ENCODE measurements at places on chromosomes 12 and 14. TPM values are rescaled to one million over a fixed set of nuclear protein-coding genes. Genes with fewer than 3 reads are reported as not detected.

FAIM2 gene
- total RNA-seq, result not detected

FAM90A1 gene
- not detected for total RNA-seq

SSPN gene
- not detected for total RNA-seq

HOXC9 gene
- 1.1 TPM for total RNA-seq

MYF5 gene
- total RNA-seq, result not detected

E2F7 gene
- 9.1 TPM for total RNA-seq

KCNC2 gene
- total RNA-seq, result not detected

TOMM20L gene
- total RNA-seq, result not detected

PCK2 gene
- 129 TPM for total RNA-seq

FLRT2 gene
- total RNA-seq, result not detected

LIN7A gene
- 31.9 TPM for total RNA-seq

KRT83 gene
- total RNA-seq, result not detected

LUM gene
- total RNA-seq, result not detected

GRCh38 chr12:9711664-9712063, 21.2 kb downstream of the CLECL1 start:
- no peak for DNase-seq
- no peaks in the 10 kb centered on the region for H3K36me3 ChIP-seq
- no peak overlapping the region for H3K4me3 ChIP-seq
- H3K27ac ChIP-seq, result no peak overlapping the region

DNA sequence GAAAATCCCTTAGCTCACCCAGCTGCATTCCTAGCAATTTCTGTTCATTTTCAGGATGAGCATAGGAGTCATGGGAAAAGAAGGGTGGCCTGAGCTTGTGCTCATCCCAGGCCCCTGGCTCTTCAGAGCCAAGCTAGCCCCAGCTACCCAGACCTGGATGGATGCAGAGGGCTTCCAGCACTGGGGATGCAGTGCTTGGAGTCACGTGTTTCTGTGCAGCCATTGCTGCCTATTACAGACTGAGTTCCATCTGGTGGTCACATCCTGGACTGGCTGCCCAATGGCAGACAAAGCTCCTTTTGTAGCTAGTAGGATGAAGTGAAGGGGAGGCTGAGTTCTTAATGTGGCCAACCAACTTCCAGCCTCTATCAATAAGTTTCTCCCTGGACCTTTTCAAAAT, 54.2 kb upstream of the JDP2 start:
- DNase-seq, result no peak
- no peaks in the 10 kb centered on the region for H3K27me3 ChIP-seq
- no peaks in the 10 kb centered on the region for H3K36me3 ChIP-seq
- H3K4me1 ChIP-seq, result no peaks in the 10 kb centered on the region
- H3K27ac ChIP-seq, result no peak overlapping the region

- H3K4me1 ChIP-seq, result no peaks in the 10 kb centered on the region
- H3K4me3 ChIP-seq, result no peak overlapping the region
- peak; percentile 50 for DNase-seq
- no peaks in the 10 kb centered on the region for H3K36me3 ChIP-seq
Measured at GRCh38 chr14:51780006-51780692, 80.3 kb upstream of the GNG2 start.

- no peaks in the 10 kb centered on the region for H3K27me3 ChIP-seq
- no peaks in the 10 kb centered on the region for H3K36me3 ChIP-seq
- H3K27ac ChIP-seq, result no peak overlapping the region
- H3K4me1 ChIP-seq, result peaks cover 16% of the 10 kb centered on the region
- no peak overlapping the region for H3K4me3 ChIP-seq
Measured at GRCh38 chr14:36087411-36087810, 89.1 kb downstream of the PTCSC3 start.

DNA sequence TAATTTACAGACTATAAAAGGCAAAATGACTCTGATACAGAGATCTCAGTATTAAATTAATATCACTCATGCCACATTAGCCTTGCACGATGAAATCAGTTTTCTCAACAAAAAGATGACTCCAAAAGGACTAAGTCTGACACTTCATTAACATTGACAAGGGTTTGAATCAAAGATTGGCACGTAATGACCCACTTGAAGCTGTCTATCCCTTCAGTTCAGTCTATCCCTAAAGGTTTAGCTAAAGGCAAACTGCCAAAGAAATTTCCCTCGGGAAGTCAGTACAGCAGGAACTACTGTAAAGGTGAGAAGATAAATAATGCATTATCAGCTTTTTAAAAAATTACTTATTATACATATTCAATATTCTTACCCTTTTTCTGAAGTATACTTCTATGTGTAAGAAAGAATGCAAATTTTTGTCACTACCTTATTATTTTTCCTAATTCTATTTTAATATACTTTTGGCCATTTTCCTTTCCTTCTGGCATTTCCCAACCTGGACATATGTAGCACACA, 127.1 kb downstream of the NELL2 start:
- H3K27me3 ChIP-seq, result no peaks in the 10 kb centered on the region
- H3K36me3 ChIP-seq, result no peaks in the 10 kb centered on the region
- no peak overlapping the region for H3K27ac ChIP-seq
- no peaks in the 10 kb centered on the region for H3K4me1 ChIP-seq

- no peaks in the 10 kb centered on the region for H3K27me3 ChIP-seq
- H3K27ac ChIP-seq, result no peak overlapping the region
- no peaks in the 10 kb centered on the region for H3K4me1 ChIP-seq
- DNase-seq, result no peak
- H3K36me3 ChIP-seq, result no peaks in the 10 kb centered on the region
Measured at GRCh38 chr12:104809706-104810385, 148.2 kb downstream of the SLC41A2 start.

GRCh38 chr12:42589465-42590329, at the start of gene PRICKLE1:
Gene PRICKLE1 (minus strand): TSS chr12:42589746. CDS start chr12:42472516, 117,230 bp downstream.
- no peaks in the 10 kb centered on the region for H3K36me3 ChIP-seq
- no peak for DNase-seq
- peaks cover 28% of the 10 kb centered on the region for H3K4me1 ChIP-seq
- H3K27me3 ChIP-seq, result peaks cover 5% of the 10 kb centered on the region
- no peak within 1 kb of the TSS for H3K27ac ChIP-seq

- H3K36me3 ChIP-seq, result no peaks in the 10 kb centered on the region
- DNase-seq, result peak; percentile 20
- peaks cover 34% of the 10 kb centered on the region for H3K4me1 ChIP-seq
- H3K4me3 ChIP-seq, result no peak overlapping the region
- no peak overlapping the region for H3K27ac ChIP-seq
Measured at GRCh38 chr12:95605875-95606274, 54.6 kb upstream of the USP44 start.

- no peak overlapping the region for H3K4me3 ChIP-seq
- H3K27me3 ChIP-seq, result no peaks in the 10 kb centered on the region
- DNase-seq, result no peak
- no peaks in the 10 kb centered on the region for H3K4me1 ChIP-seq
- H3K27ac ChIP-seq, result no peak overlapping the region
Measured at GRCh38 chr12:57191410-57191809, 25.2 kb upstream of the NXPH4 start.

GRCh38 chr12:113260127-113260526, 38.9 kb downstream of the TPCN1 start:
- no peak overlapping the region for H3K27ac ChIP-seq
- DNase-seq, result no peak
- peaks cover 8% of the 10 kb centered on the region for H3K36me3 ChIP-seq
- no peak overlapping the region for H3K4me3 ChIP-seq
- H3K4me1 ChIP-seq, result peaks cover 33% of the 10 kb centered on the region
- no peaks in the 10 kb centered on the region for H3K27me3 ChIP-seq

DNA sequence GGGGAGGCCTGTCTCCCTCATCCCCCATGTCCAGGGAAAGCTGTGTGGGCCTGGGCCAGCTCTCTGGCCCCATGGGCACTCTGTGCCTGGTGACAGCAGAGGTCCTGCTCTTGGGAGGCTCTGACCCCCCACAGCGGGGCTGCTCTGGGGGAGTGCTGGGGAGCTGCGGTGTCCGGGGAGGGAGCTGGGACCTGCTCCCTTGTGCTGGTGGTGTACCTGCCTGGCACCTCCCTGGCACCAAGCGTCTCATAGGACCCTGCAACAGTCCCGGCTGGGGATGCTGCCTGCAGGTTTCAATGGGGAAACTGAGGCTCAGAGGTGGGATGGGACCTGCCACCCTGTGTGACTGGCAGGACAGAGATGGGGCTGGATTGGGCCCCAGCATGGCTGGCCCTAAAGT, 111.3 kb downstream of the KIF26A start:
- H3K36me3 ChIP-seq, result no peaks in the 10 kb centered on the region
- H3K27ac ChIP-seq, result no peak overlapping the region
- H3K4me3 ChIP-seq, result no peak overlapping the region

- no peak for DNase-seq
- no peak overlapping the region for H3K4me3 ChIP-seq
- no peaks in the 10 kb centered on the region for H3K27me3 ChIP-seq
- H3K4me1 ChIP-seq, result no peaks in the 10 kb centered on the region
Measured at GRCh38 chr14:90693413-90693812, 122.8 kb downstream of the TTC7B start.

- H3K36me3 ChIP-seq, result no peaks in the 10 kb centered on the region
- H3K4me1 ChIP-seq, result peaks cover 8% of the 10 kb centered on the region
- no peak overlapping the region for H3K27ac ChIP-seq
- no peak for DNase-seq
Measured at GRCh38 chr14:66603945-66604344, 96.0 kb downstream of the GPHN start.

GRCh38 chr14:58138031-58138713, 13.8 kb downstream of the ARMH4 start:
- no peak for DNase-seq
- no peaks in the 10 kb centered on the region for H3K36me3 ChIP-seq
- H3K27me3 ChIP-seq, result no peaks in the 10 kb centered on the region

- no peak overlapping the region for H3K4me3 ChIP-seq
- peak; percentile 32 for DNase-seq
- H3K27ac ChIP-seq, result no peak overlapping the region
Measured at GRCh38 chr14:61710853-61711817, 15.8 kb downstream of the HIF1A start.

DNA sequence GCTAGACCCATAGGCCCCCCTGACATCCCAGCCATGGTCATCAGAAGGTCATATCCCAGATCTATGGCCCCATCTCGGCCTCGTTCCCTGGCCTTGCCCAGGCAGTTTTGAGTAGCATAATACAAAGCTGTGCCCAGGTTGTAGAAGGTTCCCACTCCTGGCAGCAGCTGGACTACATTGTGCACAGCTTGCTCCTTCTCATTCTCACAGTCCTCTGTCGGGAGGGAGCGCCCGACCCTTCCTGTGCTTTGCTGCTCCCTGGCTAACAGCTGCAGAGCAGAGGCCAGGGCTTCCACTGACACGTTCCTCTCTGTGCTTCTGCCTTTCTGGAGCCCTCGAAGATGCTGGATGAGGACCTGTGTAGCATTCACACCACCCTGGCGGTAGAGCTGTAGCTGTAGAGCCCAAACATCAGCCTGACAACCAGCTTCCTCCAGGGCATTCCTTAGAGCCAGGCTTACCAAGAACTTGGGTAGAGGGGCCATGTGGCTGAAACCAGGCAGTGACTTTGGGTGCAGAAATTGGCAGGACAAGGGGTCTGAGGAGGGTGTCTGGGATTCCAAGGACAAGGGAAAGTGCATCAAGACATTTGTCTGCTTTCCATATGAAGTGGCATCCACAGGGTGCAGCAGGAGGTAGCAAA, 1.0 kb downstream of the APOF start:
- peaks cover 78% of the 10 kb centered on the region for H3K4me1 ChIP-seq
- no peak for DNase-seq
- H3K36me3 ChIP-seq, result no peaks in the 10 kb centered on the region
- H3K27me3 ChIP-seq, result no peaks in the 10 kb centered on the region

DNA sequence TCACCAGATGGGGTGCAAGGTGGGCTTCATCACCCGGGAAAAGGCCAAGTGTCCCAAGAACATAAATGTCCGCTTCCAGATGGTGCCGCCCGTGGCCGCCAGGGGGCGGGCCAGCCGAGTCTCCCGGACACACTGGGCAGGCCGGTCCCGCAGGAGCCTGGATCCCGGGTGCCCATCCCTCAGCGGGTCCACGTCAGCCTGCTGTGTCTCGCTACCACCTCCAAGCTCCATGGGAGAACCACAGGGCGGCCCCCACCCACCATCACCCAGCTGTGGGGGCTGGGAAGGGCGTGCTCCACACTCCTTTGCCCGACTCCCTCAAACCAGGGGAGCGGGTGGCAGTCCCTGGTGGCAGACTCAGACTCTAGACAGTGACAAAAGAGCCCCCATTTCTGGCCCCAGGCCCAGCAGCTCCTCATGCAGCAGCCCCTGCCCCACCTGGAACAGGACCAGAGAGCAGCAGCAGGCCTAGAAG, 22.0 kb upstream of the NUDT14 start:
- H3K27ac ChIP-seq, result no peak overlapping the region
- H3K36me3 ChIP-seq, result no peaks in the 10 kb centered on the region
- no peak overlapping the region for H3K4me3 ChIP-seq
- peaks cover 5% of the 10 kb centered on the region for H3K27me3 ChIP-seq
- DNase-seq, result no peak

- H3K4me3 ChIP-seq, result no peak overlapping the region
- DNase-seq, result no peak
- no peaks in the 10 kb centered on the region for H3K36me3 ChIP-seq
- no peak overlapping the region for H3K27ac ChIP-seq
- H3K4me1 ChIP-seq, result no peaks in the 10 kb centered on the region
- H3K27me3 ChIP-seq, result peaks cover 1% of the 10 kb centered on the region
Measured at GRCh38 chr14:104517867-104518266, 61.7 kb upstream of the C14orf180 start.

- no peaks in the 10 kb centered on the region for H3K27me3 ChIP-seq
- no peaks in the 10 kb centered on the region for H3K36me3 ChIP-seq
- no peak overlapping the region for H3K27ac ChIP-seq
- no peaks in the 10 kb centered on the region for H3K4me1 ChIP-seq
- DNase-seq, result no peak
Measured at GRCh38 chr12:63423839-63424238, 244.5 kb downstream of the DPY19L2 start.

GRCh38 chr14:94074534-94074933, 6.5 kb downstream of the DDX24 start:
- H3K4me3 ChIP-seq, result no peak overlapping the region
- H3K27me3 ChIP-seq, result no peaks in the 10 kb centered on the region
- H3K4me1 ChIP-seq, result peaks cover 44% of the 10 kb centered on the region
- no peak overlapping the region for H3K27ac ChIP-seq

- H3K4me3 ChIP-seq, result no peak overlapping the region
- H3K4me1 ChIP-seq, result peaks cover 8% of the 10 kb centered on the region
Measured at GRCh38 chr12:12896260-12896659, 4.9 kb downstream of the GPRC5A start.

GRCh38 chr14:50407111-50407812, 10.6 kb upstream of the CDKL1 start:
- H3K4me3 ChIP-seq, result no peak overlapping the region
- no peak for DNase-seq
- no peaks in the 10 kb centered on the region for H3K36me3 ChIP-seq
- no peak overlapping the region for H3K27ac ChIP-seq
- H3K27me3 ChIP-seq, result no peaks in the 10 kb centered on the region

DNA sequence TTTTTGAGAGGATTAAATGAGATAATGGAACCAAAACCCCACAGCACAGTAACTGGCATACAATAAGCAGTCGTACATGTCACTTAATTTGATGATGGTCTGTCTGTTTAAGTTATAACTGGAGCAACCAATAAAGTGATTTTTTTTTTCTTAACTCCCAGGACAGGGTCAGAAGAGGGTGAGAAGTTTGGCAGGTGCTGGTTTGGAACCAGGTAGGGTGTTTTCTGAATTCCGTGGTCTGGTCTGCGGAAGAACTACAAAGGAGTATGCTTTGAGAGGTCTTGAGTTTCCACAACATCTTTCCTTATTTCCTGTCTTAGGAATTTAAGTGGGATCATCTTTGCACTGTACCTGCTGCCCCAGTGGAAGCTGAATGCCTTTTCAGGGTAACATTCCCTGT, 111.7 kb downstream of the SLC8A3 start:
- H3K27ac ChIP-seq, result no peak overlapping the region
- no peak for DNase-seq
- H3K36me3 ChIP-seq, result no peaks in the 10 kb centered on the region
- no peak overlapping the region for H3K4me3 ChIP-seq
- peaks cover 24% of the 10 kb centered on the region for H3K4me1 ChIP-seq

Measured in HepG2 (cell line).